ENCODE measurements at places on chromosomes 2 and 18.

DNA sequence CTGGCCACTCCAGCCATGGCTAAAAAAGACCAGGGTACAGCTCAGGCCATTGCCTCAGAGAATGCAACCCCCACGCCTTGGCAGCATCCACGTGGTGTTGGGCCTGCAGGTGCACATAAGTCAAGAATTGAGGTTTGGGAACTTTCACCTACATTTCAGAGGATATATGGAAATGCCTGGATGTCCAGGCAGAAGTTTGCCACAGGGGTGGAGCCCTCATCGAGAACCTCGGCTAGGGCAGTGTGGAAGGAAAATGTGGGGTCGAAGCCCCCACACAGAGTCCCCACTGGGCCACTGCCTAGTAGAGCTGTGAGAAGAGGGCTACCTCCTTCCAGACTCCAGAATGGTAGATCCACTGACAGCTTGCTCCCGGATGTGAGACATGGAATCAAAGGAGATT, 477.3 kb downstream of the LPIN1 start:
- DNase-seq = peak; percentile 28

DNA sequence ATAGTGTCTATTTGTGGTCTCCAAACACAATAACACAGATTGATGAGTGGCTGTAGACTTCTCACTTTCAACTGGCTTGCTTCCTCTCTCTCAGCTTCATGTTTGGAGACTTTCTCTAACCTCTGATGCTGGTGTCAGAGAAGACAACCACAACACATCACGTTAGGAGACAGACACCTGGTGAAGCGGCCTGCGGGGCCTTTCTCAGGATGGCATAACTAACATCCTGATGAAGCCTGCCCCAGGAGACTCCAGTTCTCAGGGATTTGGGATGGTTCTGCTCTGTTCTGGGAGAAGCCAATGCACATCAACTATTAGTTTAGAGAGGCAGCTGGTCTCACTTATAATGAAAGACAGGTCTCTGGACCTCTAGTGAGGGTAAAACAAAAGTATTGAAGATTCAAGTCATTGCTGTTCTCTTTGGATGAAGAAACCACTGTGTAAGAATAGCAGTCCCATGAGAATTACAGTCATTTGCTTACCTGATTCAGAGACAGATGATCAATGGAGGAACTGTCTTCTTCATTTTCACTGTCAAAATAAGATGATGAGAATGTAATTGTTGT, 2.0 kb downstream of the IL1A start:
- DNase-seq = no peak

GRCh38 chr2:42602876-42603219, 34.4 kb downstream of the MTA3 start:
- DNase-seq = no peak

DNA sequence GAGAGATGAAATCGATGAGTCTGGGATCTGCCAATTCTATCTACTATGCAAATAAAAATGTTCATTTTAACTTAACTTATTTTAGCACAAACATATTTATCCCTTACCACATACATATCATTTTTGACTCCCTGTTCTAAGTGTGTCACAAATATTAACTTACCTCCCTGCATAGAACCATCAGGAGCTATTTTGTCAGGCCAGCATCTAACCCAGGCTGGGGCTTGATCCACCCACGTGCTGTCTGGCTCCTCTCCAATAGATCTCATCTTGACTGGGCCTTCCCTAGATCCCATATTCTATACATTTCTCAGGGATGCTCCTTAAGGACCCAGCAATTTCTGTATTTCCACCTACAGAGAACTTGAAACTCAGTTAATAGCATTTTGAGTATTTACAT, 20.9 kb downstream of the NTSR2 start:
- DNase-seq = no peak

GRCh38 chr18:67919316-67919715, 402.8 kb upstream of the DSEL start:
- no peak for DNase-seq

DNA sequence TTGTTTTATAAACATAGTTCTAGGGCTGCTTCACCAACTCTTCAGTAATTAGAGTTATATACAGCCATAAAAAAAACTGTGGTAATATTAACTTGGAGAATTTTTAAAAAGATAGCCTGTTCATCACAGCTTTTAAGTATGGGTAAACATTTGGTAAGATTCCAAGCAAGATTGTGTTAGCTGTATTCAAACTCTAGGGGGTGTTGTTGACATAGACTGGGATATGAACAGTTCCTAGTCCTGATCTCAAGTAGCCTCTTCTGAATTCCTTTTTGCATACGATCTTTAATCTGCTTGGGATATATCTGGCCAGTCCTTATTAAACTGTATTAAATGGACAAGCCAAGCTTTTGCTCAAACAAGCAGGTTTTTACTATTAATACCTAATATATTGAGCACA, 13.4 kb downstream of the NOP58 start:
- no peak for DNase-seq

- DNase-seq = no peak
Measured at GRCh38 chr2:177595126-177595845, 202.7 kb downstream of the AGPS start.

DNA sequence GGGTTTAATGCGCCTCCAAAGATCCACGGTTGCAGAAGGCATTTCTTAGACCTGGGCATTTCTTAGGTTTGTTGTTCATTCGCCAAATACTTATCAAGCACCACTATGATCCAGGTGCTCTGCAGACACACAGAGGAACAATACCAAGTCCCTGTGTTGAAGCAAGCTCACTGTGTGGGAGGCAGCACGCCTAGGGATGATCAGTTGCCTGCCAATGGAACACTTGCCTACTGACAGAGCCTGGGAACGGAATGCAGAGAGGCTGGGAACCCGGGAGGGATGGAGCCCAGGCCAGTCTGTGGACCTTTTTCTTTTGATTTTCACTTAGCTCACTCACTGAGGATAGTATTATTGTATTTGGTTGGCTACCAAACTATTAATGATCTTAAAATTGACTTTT, 1.9 kb upstream of the GRP start:
- DNase-seq = no peak

DNA sequence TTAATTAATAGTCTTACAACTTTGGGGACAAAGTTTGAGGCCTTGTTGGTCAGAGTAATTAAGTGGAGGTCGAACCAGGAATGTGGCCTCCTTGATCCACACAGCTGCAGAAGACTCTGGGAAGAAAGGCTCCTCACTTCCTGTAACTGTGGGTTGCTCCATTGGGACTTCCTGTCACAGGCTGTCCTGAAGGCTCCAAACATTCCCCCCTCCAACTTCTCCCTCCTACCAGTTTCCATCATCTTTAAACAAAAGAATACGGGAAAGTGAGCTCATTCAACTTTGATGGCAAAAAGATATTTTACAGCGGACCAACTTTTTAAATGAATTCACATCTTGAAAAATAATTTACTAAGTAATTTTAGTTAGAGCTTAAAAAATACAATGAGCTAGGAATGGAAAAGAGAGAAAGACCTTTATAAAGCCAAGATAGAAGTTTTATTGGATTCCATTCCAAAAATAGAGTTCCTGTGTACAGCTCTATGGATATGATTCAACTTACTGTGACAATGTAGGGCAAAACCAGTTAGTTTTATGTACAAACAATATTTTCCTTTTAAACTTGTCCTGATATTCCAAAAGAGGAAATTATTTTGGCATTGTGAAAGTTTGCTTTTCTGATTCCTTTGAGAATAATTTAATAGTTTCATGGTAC, 212.0 kb upstream of the NABP1 start:
- no peak for DNase-seq

DNA sequence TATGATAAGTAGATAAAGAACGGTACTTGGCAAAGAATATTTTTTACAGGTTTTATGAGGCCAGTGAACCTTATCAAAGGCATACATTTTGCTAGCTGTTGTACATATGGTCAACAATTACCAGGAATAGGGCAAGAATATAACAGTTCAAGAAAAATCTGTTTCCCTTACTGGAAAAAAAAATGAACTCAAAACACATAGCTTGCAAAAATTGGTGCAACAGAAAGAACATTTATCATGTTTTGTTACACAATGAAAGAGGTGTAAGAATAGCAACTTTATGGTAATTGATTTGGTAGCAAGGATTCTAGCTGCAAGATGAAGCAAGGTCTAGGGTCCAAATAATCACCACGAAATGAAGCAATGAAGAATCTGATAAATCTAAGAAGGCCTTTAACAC, 41.6 kb downstream of the TTC21B start:
- no peak for DNase-seq

DNA sequence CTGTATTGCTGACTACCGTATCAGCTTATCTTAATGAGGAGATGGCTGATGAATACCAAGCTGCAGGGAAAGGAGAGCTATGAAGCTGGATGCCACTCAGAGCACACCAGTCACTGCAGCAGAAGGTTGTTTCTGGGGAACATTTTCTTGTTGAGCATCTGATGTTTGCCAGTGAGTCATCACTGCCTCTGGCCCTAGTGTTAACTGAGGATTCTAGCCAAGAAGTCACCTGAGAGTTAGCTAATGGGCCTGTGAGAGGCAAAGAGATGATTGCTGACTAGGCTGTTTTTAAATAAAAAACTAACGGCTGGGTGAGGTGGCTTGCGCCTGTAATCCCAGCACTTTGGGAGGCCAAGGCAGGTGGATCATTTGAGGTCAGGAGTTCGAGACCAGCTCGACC, 37.9 kb downstream of the CCDC150 start:
- no peak for DNase-seq

DNA sequence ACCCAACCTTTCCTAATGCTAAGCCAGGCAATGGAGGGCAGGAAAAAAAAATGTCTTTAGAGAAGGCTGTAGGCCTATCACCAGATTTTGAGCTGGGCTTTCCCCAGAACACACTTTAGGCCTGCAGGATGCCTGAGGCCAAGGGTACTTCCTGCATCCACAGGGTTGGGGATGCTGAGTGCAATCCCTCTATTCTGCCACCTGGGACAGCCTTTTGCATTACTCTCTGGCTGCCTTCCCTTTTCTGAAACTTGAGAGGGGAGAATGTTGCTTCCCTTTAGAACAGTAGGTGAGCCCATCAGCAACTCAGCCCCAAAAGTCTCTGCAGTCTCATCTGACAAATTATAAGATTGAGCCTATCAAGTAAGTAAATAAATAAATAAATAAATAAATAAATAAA, 195.2 kb downstream of the SLC8A1 start:
- no peak for DNase-seq

- no peak for DNase-seq
Measured at GRCh38 chr2:160689441-160689840, 195.8 kb upstream of the RBMS1 start.

GRCh38 chr2:127658641-127659407, 12.9 kb downstream of the GPR17 start:
- no peak for DNase-seq

- DNase-seq = no peak
Measured at GRCh38 chr18:71212222-71212621, 923.4 kb downstream of the SOCS6 start.

DNA sequence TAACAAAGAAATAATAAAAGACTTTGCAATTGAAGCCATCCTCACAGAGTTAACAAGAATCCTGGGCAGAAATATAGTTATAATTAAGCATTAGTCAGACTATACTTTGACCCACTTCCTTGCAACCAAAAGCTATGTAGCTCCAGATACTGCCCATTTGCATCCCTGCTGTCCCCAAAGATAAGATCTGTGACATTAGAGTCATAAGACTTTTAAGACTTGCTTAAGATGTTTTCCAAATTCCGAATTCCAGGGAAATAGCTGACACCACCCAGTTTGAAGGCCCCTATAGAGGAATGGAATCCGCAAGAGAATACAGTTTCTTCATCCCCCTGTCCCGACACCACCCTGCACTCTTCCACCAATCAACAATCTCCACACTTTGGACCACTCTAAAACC, 69.5 kb upstream of the TLK1 start:
- DNase-seq = no peak

GRCh38 chr2:120622886-120623753, 112.5 kb upstream of the GLI2 start:
- no peak for DNase-seq

DNA sequence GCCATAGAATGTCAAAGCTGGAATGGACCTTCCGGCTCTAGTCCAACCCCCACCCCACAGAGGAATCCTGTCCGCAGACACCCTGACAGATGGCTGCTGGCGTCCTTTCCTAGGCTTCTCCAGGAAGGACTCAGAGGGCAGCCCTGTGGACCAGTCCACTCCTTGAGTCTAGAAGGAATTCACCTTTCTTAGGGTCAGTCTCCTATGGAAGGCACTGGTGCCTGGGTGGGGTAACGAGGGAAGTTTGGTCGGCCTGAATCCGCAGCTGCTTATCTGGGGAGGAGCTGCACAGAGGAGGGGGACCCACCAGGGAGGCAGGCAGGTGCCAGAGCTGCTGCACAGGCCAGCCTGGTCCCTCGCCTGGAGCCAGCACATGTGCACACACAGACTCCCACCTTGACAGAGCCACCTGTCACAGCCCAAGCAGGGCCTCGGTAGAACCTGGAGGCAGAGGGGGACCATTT, 2.5 kb downstream of the DNMT3A start:
- DNase-seq = no peak

GRCh38 chr2:127712999-127713398, 11.7 kb downstream of the SFT2D3 start:
- DNase-seq = no peak

GRCh38 chr18:59159986-59160385, 20.3 kb downstream of the SEC11C start:
- no peak for DNase-seq

DNA sequence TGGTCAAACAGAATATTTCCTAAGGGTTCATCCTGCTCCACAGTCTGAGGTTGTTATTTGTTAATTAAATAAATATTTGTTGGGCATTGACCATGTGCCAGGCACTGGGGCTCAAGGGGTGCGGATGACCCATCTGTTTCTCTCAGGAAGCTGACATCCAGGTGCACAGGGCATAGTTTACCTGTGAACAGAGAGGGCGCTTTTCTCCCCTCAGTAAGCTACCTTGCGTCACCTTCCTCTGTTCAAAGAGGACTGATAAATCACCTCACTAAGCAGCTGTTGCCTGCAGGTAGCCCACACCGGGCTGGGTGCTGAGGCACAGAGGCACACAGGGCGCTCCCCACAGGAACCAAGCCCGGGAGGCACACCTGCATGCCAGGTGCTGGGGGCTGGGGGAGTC, 41.6 kb downstream of the SH3RF3 start:
- no peak for DNase-seq

DNA sequence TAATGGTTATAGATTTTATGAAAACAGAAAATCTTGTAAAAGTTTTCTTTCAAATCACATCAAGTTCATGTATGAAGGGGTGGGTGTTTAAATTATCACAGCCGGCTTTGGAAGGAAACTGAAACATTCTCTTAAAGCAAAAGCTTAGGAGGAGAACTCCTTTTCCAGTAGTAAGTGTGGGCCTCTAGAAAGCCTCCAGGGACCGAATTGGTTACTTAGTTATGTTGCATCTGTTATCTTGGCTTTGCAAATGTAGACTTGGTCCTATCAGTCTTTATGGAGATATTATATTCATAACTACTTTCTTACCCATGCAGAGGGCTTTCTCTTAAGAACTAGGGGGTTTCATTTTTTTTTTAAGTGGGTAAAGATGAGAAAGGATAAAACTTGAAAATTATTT, 7.4 kb downstream of the NAB1 start:
- DNase-seq = no peak

DNA sequence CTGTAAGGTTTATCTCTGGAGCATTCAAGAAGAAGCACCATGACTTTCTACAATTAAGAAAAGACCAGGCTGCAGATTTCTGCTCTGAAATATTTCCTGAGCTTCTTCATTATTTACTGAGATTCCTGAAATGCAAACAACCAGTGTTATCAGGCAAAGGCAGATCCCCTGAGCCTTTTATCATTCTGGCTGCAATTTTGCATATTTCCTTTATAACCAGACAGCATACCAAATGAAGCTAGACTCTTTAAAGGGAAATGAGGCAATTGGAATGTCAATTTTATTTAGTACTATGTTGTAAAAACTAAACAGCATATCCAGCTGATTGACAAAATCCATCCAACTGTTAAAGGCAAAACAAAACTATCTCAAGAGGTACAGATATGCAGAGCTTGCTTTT, 372.5 kb downstream of the RIT2 start:
- no peak for DNase-seq
